ENCODE measurements at places on chromosomes 2 and 18.

DNA sequence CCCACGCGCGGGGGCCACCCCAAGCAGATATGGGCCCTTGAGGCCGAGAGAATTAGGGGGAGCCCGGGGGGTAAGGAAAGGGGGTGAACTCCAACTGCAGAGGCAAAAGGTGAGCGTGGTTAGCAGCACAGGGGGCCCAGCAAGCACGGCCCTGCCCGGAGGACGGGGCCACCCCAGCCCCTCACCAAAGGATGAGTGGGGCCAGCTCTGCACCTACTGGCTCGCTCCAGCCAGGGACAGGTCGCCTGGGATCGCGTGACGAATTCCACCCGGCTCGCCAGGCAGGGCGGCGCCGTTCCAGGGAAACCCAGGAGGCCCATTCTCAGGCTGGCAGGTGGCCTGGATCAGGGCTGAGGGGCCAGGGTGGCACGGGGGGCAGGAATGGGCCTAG lies 38.6 kb downstream of the BIN1 start:
- DNase-seq, result no peak
- H3K36me3 ChIP-seq, result peaks cover 13% of the 10 kb centered on the region
- peak overlapping the region; percentile 52 for H3K27ac ChIP-seq
- H3K27me3 ChIP-seq, result no peaks in the 10 kb centered on the region
- H3K4me3 ChIP-seq, result no peak overlapping the region

GRCh38 chr2:240774856-240775255 lies 45.2 kb downstream of the KIF1A start:
- no peak overlapping the region for H3K27ac ChIP-seq
- no peak overlapping the region for H3K4me3 ChIP-seq
- H3K36me3 ChIP-seq, result no peaks in the 10 kb centered on the region
- no peaks in the 10 kb centered on the region for H3K27me3 ChIP-seq
- no peak for DNase-seq
- no peaks in the 10 kb centered on the region for H3K4me1 ChIP-seq

DNA sequence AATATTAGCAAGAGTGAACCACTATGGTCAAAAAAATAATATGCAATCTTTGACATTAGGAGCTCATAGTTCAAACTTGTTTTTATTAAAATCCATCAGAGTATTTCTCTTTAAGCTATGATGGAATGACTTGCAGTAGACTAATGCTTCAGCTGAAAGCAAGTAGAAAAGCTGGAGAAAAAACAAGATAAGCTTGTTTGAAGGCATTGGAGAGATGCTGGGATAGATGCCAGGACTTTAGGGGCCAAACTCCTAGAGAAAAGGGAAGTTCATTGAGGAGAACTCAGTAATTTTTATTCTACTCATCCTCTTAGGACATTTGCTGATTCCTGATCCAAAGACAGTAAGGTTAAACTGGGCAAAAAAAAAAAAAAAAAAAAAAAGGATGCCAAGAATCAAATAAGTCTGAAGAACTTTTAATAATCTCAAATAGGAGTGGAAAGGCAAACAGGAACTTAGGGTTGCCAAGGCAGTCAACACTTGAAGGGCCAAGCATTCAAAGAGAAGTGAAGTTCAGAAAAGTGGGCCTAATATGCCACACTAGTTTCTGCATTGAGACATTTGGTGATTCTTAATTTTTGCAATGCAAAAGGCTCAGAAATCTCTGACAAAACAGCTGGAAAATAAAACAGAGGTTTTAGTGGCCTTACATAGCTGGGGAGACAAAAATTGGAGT lies 19.7 kb upstream of the AFF3 start:
- H3K27ac ChIP-seq, result no peak overlapping the region
- DNase-seq, result no peak
- H3K27me3 ChIP-seq, result peaks cover 2% of the 10 kb centered on the region
- H3K4me3 ChIP-seq, result no peak overlapping the region
- H3K36me3 ChIP-seq, result no peaks in the 10 kb centered on the region

DNA sequence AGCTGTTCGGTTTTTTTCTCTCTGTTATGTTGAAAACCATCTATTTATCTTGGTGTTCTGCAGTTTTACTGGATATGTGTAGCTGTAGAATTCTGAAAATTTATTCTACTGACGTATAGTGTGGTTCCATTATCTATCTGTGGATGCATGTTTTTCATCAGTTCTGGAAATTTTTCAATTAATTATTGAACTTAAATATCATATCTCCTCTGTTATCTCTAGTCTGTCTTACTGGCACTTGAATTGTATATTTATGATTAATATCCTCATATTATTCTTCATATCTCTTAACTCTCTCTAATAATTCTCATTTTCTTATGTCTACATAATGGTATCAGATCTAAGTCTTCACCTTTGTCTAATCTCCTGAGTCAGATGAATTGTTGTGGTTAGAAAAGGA lies 501.7 kb downstream of the STK39 start:
- no peaks in the 10 kb centered on the region for H3K36me3 ChIP-seq
- no peak overlapping the region for H3K4me3 ChIP-seq
- H3K27ac ChIP-seq, result no peak overlapping the region
- H3K27me3 ChIP-seq, result peaks cover 2% of the 10 kb centered on the region
- no peak for DNase-seq

GRCh38 chr18:32389191-32389590 lies 81.5 kb downstream of the GAREM1 start:
- no peaks in the 10 kb centered on the region for H3K4me1 ChIP-seq
- no peak overlapping the region for H3K4me3 ChIP-seq
- H3K27ac ChIP-seq, result no peak overlapping the region
- DNase-seq, result no peak

DNA sequence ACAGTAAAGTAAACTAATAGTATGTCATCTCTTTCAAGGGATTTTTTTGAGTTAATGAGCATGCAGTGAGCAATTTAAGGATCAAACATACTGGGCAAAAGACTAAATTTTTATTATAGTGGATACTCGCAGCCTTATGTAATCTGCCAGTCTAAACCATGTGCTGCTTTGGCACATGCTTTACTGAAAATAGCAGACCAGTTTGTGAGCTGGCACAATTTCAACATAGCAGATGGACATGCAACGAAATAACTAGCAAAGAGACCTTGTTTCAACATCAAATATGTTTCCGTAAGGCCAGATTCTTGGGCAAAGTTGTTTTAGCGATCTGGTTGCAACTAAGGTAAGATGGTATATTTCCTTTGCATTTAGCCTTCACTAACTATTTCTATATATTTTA lies 807.3 kb downstream of the NR4A2 start:
- no peaks in the 10 kb centered on the region for H3K4me1 ChIP-seq
- H3K4me3 ChIP-seq, result no peak overlapping the region
- no peaks in the 10 kb centered on the region for H3K36me3 ChIP-seq
- no peak overlapping the region for H3K27ac ChIP-seq

DNA sequence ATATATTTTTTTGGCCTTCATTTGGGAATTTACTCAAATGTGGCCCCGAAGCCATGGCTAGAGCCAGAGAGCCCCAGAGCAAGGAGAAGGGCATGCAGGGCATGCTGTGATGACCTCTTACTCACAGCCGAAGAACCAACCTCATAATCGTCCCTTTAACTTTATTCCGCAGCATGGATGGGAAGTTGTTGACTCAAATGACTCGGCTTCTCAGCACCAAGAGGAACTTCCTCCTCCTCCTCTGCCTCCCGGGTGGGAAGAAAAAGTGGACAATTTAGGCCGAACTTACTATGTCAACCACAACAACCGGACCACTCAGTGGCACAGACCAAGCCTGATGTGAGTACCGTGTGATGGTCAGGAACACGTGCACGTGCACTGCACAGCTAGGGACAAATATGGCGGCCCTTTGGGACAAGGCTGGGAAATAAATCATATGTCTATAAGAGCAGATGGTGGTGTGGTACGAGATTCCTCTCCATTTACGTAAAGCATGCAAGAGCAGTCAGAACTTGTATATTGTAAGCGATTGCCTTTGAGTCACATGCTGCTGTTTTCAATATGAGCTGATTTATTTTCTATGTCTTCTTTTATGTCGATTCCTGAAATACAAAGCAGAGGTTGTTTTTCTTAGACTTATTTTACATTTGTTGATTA lies 280.9 kb downstream of the NEDD4L start:
- H3K27ac ChIP-seq, result no peak overlapping the region
- H3K36me3 ChIP-seq, result no peaks in the 10 kb centered on the region
- H3K27me3 ChIP-seq, result no peaks in the 10 kb centered on the region
- H3K4me3 ChIP-seq, result no peak overlapping the region
- H3K4me1 ChIP-seq, result peaks cover 3% of the 10 kb centered on the region
- no peak for DNase-seq

- H3K27ac ChIP-seq, result no peak overlapping the region
- DNase-seq, result no peak
- H3K27me3 ChIP-seq, result no peaks in the 10 kb centered on the region
Observed at GRCh38 chr18:2898186-2898640, 51.4 kb downstream of the EMILIN2 start.

- no peaks in the 10 kb centered on the region for H3K4me1 ChIP-seq
- no peaks in the 10 kb centered on the region for H3K36me3 ChIP-seq
- H3K27me3 ChIP-seq, result peaks cover 2% of the 10 kb centered on the region
- DNase-seq, result no peak
Observed at GRCh38 chr2:64153811-64154210, 9.6 kb upstream of the PELI1 start.

DNA sequence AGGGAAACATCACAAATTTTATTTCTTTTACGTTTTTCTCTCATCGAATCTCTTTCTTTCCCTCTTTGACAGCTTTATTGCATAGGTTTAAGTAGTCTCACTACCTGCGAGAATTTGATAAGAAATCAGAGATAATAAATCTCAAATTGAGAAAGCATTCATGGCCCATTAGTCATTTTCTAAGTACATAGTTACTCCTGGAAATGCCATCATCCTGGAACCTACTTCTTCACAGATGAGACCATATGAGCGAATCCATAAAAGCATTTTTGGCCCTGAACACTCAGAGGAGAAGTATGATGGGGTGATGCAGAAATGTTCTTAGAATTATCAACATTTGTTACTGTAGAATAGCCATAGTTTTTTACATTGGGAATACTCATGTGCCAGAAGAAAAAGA lies 138.0 kb upstream of the ARHGAP28 start:
- H3K4me3 ChIP-seq, result no peak overlapping the region
- H3K4me1 ChIP-seq, result no peaks in the 10 kb centered on the region
- DNase-seq, result no peak
- H3K27ac ChIP-seq, result no peak overlapping the region

- H3K4me1 ChIP-seq, result peaks cover 50% of the 10 kb centered on the region
- H3K36me3 ChIP-seq, result peaks cover 15% of the 10 kb centered on the region
- no peak overlapping the region for H3K4me3 ChIP-seq
Observed at GRCh38 chr18:3014503-3015203, 1.7 kb upstream of the LPIN2 start.

GRCh38 chr2:219803294-219803693 lies 175.9 kb downstream of the SLC4A3 start:
- no peak for DNase-seq
- H3K4me3 ChIP-seq, result no peak overlapping the region
- H3K27ac ChIP-seq, result no peak overlapping the region
- H3K27me3 ChIP-seq, result no peaks in the 10 kb centered on the region
- no peaks in the 10 kb centered on the region for H3K36me3 ChIP-seq

GRCh38 chr2:77807531-77808215 lies 285.5 kb upstream of the LRRTM4 start:
- no peak overlapping the region for H3K27ac ChIP-seq
- no peak overlapping the region for H3K4me3 ChIP-seq
- no peaks in the 10 kb centered on the region for H3K36me3 ChIP-seq
- H3K27me3 ChIP-seq, result no peaks in the 10 kb centered on the region
- DNase-seq, result no peak

DNA sequence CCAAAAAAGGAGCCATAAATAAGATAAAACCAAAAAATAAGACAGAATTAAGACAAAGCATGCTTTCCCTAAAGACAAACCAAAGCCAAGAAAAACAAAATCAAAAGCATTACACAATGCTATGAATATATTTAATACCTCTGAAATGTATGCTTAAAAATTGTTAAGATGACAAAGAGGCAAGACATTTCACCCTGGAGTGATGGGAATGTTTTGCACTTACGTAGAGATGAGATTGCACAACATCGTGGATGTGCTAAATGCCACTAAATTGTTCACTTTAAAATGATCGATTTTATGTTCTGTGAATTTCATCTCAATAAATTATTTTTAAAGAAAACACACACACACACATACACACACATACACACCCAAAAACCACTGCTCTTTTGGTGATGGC lies 386.6 kb upstream of the KLHL29 start:
- no peak overlapping the region for H3K27ac ChIP-seq
- no peak for DNase-seq
- H3K36me3 ChIP-seq, result no peaks in the 10 kb centered on the region
- no peak overlapping the region for H3K4me3 ChIP-seq
- H3K27me3 ChIP-seq, result no peaks in the 10 kb centered on the region

DNA sequence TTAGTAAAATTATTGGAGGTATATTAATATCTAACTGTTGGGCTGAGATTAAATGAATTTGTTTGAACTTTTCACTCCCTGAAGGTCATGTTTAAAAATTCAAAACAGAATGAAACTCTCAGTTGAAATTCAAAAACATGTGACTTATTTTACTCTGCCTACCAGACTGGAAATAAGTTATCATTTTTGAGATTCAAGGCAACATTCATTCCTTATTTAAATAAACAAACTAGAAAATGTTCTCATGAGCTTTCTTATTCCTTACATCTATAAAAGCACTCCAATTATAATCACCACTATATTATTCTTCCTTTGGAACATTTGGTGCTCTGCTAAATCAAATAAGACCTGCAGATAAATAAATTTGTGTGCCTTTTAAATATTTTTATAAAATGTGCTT lies 217.8 kb downstream of the CDH2 start:
- H3K4me1 ChIP-seq, result no peaks in the 10 kb centered on the region
- H3K27me3 ChIP-seq, result no peaks in the 10 kb centered on the region
- no peak overlapping the region for H3K4me3 ChIP-seq
- DNase-seq, result no peak

GRCh38 chr2:203412546-203413331 lies 84.5 kb downstream of the ABI2 start:
- no peak for DNase-seq
- no peak overlapping the region for H3K27ac ChIP-seq
- H3K4me1 ChIP-seq, result no peaks in the 10 kb centered on the region
- H3K4me3 ChIP-seq, result no peak overlapping the region
- no peaks in the 10 kb centered on the region for H3K27me3 ChIP-seq
